ENCODE measurements at places on chromosomes 16 and 17.

- DNase-seq = no peak
These were observed 4.6 kb downstream of the CNTD1 start for GRCh38 chr17:42803074-42803883.

GRCh38 chr17:79041723-79042420, 17.9 kb downstream of the C1QTNF1 start:
- DNase-seq = peak; percentile 77

DNA sequence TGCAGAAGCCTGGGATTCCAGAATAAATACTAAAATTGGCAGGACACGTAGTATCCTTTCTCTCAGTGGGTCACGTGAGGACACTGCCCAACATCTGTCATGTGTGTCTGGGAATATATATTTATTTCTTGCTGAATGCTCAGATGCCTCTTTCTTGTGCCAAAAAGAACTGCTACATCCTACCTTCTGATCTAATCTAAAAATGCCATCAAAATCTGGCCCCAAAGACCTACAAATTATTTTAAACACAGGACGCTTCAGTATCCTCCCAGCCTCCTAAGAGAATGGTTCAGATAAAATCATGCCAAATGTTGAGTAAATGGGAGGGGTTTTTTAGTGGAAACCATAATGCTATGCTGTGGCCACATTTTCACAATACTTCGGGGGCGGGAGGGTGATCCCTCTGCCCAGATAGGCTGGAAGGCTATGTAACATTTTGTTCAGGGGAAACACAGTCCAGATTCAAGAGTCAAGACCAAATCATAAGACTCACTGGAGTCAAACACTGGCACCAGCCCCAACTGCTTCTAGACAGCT, 22.9 kb upstream of the CORO6 start:
- DNase-seq = no peak

- DNase-seq = peak; percentile 77
These were observed 5.9 kb upstream of the XYLT1 start for GRCh38 chr16:17476414-17477259.

GRCh38 chr16:15059324-15059723, 3.5 kb upstream of the NTAN1 start:
- DNase-seq = no peak

- peak; percentile 9 for DNase-seq
These were observed 10.0 kb upstream of the NOS2 start for GRCh38 chr17:27810211-27810901.

DNA sequence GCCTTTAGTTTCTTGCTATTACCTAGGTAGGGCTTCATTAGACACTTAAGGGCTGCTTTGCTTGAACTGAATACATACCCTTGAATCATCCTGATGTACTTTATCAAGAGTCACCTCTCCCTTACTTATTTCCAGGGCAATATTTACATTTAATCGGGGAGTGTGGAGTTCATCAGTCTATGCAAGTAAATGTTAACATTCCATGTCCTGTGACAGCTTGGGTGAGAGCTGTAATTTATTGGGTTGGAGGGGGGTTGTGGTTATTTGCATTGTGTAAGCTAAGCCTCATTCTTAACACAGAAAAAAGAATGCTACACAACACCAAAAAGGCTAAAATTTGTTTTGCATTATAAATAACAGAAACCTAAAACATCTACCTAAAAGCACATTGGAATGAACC, 16.7 kb downstream of the KCNJ16 start:
- DNase-seq = no peak

- DNase-seq = peak; percentile 64
These were observed 20.6 kb downstream of the NPTX1 start for GRCh38 chr17:80455784-80456183.

DNA sequence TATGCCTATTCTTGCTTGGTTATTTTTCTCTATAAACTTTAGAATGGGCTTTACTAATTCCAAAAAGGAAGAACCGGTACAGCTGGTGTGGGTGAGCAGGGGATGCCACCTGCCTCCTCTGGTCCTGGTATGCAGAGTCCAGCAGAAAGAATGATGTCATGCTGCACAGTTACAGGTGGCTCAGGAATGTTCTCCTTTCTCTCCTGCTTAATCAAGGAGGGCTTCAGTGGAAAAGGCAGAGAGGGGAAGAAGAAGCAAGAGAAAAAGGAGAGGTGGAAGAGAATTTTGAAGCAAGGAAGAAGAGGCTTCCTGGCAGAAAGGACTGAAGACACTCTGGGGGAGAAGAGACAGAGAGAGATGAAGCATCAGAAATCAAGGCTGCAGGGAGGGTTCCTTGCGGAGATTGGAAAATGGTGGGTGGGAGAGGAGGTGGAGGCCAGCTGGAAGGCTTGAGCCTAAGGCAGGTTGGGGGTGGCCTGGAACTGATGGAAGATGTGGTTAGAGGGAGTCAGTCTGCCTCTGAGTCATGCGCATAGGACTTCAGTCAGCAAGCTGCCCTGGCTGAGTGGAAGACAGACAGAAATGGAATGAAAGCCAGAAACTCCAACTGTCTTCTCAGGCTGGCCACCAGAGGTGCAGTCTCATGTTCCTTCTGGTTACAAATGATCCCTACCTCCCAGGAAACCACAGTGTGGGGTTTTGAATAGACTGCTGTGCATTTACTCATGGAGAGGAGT, 64.6 kb upstream of the CRHR1 start:
- peak; percentile 91 for DNase-seq

DNA sequence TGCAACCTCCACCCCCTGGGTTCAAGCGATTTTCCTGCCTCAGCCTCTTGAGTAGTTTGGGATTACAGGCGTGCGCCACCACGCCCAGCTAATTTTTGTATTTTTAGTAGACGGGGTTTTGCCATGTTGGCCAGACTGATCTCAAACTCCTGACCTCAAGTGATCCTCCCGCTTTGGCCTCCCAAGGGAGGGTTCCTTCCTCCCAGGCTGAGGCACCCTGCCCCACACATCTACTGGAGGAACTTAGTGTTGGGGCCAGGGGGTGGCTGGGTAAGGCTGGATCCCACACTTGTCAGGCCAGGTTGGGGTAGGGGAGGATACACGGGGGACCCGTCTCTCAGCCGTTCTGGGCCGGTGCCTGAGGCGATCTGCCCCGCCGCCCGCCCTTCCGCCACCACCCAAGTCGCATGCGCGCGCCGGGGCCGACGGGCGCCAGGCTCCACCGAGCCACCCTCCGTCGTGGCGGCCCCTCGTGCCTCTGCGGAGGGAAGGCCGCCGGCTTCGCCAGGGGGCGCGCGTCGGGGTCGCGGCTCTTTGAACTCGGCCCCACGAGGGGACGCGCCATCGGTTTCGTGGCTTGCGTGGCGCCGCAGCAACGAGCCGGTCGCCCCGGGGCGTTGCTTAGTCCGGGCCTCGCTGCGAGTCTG, 15.9 kb downstream of the GRB7 start:
- DNase-seq = peak; percentile 40

DNA sequence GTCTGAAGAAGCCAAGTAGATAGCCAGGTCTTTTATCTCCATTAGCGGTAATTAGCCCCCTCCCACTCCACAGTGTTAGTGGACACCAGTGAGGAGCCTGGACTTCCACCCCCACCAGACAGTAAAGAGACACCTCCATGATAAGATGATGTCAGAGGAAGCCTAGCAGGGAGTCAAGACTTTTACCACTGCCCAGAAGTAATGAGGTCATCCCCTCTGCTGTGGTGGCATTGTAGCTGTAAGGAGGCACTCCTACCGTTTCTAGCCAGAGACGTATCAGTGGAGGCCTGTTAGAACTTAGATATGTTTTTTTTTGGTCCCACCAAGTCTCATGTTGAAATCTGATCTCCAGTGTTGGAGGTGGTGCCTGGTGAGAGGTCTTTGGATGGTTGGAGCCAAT, 38.1 kb downstream of the PIK3R5 start:
- no peak for DNase-seq

- no peak for DNase-seq
These were observed at the start of gene BRICD5 for GRCh38 chr16:2210386-2211365. Gene BRICD5, minus strand, starts transcription at chr16:2210863. Its CDS starts 30 bp downstream, at chr16:2210833.

DNA sequence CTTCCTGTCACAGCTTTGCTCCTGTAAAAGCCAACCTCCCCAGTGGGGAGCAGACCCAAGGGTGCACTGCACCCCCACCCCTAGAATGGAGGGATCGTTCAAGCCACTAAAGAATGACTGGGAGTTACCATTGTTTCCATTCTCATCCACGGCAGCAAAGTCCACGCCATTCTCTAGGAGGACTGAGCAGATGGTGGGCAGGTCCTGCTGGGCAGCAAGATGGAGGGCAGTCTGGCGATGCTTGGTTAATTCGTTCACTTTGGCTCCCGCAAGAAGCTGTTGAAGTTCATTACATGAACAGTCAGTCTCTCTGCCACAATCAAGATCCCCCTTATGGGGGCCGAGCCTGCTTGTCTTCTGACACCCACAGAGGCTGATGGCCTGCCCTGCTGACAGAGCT, 30.8 kb downstream of the CYB5D2 start:
- DNase-seq = no peak

- no peak for DNase-seq
These were observed 1.5 kb upstream of the LGALS3BP start for GRCh38 chr17:78981010-78981888.

GRCh38 chr16:57612494-57612893, 15.9 kb upstream of the ADGRG1 start:
- DNase-seq = no peak

DNA sequence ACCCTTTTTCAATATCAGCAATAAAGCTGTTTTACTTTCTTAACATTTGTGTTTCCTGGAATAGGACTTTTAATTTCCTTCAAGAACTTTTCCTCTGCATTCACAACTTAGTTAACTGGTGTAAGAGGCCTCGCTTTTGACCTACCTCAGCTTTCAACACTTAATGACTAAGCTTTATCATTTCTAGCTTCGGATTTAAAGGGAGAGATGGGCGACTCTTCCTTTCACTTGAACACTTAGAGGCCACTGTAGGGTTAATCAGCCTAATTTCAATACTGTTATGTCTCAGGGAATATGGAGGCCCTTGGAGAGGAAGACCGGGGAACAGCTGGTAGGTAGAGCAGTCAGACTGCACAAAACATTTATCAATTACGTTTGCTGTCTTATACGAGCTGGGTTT, 4.7 kb downstream of the SYNRG start:
- DNase-seq = no peak

DNA sequence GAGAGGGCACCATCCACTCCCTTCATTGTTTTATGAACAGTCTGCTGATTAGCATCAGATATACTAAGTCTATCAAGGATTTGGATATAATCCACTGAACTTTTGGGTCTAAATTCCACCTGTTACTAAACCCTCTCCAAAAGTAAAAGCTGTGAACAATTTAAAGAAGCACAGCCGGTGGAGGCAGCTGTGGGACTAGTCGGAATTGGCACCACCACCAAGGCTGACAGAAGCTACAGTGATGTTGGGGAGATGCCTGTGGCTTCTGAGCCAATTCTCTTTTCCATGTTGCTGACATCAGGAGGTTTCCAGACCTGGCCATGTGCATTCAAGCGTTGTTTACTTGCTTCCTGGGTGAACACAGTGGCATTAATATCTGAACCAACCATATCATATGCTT, 679.0 kb upstream of the CA10 start:
- DNase-seq = no peak

DNA sequence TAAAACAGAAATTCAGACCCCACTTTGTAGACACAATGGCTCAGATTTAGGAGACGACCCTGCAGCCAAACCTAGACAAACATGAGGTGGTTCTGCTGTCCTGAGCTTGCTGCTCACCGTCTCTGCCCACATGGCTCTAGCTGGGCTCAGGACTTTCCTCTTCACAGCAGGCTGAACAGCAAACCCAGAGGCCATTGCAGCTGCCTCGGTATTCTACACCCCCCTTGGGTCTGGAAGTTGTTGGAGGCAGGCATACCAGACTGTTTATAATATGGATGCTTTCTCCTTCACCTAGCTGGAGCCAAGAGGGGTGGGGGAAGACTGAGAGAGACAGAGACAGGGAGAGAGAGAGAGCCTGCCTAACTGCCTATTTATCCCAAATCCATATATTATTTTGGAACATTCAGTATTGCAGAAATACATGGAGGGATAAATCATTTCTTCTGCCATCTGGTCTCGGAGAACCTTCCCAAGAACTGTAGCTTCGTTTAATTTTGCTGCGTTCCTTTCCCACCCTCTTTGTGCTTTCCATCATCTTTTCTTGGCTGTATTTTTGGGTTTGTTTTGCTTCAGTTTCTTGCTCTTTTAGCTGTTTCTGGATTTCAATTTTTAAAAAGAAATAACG, 628.2 kb upstream of the RBFOX1 start:
- DNase-seq = no peak

- DNase-seq = peak; percentile 7
These were observed 34.2 kb downstream of the TXNDC11 start for GRCh38 chr16:11708421-11708820.

- DNase-seq = no peak
These were observed 5.0 kb upstream of the TM4SF5 start for GRCh38 chr17:4766723-4767122.

DNA sequence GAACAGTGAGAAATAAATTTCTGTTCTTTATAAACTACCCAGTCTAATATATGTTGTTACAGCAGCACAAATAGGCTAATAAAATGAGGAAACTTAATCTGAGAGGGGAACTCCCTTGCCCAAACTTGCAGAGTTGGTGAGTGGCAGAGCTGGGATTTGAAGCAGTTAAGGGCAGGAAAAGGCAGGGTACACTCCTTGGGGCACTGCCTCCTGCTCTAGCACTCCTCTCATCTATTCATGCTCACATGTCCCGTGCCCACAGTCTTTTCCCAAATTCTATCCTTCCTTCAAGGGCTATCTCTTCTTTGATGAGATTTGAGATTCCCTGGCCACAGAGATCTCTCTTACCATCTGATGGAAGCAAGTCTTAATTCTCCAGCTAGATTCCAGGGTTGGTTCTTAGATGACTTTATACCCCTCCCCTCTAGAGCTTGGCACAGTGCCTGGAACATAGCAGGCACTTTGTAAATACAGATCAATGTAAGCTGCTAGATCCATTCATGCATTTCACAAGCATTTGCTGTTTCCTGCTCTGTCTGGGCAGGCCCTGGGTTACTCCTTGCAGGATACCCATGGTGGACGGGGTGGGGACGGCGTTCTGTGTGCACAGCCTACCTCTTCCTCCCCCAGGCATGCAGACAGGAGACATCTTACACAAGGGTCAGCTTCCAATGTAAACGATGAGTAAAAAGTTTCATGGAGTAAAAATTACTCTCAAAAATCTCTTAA, 39.2 kb upstream of the ABCC12 start:
- no peak for DNase-seq

GRCh38 chr17:43745541-43745940, 13.1 kb downstream of the SOST start:
- DNase-seq = no peak

- DNase-seq = no peak
These were observed 543.3 kb upstream of the EEF2KMT start for GRCh38 chr16:5640883-5641282.

GRCh38 chr17:40291281-40291664, 3.6 kb downstream of the CDC6 start:
- no peak for DNase-seq

Measured in ELR (cell line).